Fibroblast of mammary gland (primary cell): ENCODE measurements at places on chromosomes 7 and 10.
A peak's percentile ranks its signal among the peaks of the same experiment; 100 is the strongest.

DNA sequence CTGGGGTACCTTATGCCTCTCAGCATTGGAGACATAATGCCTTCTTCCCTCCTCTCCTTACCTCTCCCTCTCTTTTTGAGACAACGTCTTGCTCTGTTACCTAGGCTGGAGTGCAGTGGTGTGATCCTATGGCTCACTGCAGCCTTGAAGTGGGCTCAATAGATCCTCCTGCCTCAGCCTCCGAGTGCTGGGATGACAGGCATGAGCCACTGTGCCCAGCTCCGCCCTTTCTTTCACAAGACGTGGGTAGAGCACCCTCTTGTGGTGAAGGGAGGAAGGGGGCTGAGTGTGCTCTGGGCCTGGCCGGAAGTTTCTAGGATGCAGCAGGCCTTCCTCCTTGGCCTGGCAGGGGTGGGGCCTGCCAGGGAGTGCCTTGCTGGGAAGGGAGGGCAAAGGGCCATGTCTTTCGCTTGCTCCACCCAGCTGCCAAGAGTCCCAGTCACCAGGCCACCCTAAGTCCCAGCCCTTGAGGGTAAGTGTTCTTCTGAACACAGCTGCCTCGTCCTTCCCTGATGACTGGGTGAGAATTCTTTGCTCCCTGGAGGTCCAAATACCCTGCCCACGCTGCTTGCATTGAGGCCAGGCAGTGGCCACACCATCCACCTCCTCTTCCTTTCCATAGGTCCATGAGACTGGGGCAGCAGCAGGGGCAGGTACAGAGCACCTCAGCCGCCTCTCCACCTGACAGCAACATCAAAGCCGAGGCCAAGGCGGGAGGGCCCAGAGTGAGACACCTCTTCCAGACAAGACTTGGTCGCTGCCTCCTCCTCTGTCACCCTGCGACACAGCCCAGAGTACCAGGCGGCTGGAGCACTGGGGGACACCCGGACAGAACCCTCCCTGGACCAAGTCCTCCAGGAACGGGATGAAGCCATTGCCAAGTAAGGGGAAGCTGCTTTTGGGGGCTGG, 3.7 kb downstream of the ABHD11 start:
- peak; percentile 84 for DNase-seq

GRCh38 chr10:113620511-113620910, 43.3 kb downstream of the NRAP start:
- DNase-seq, result no peak

DNA sequence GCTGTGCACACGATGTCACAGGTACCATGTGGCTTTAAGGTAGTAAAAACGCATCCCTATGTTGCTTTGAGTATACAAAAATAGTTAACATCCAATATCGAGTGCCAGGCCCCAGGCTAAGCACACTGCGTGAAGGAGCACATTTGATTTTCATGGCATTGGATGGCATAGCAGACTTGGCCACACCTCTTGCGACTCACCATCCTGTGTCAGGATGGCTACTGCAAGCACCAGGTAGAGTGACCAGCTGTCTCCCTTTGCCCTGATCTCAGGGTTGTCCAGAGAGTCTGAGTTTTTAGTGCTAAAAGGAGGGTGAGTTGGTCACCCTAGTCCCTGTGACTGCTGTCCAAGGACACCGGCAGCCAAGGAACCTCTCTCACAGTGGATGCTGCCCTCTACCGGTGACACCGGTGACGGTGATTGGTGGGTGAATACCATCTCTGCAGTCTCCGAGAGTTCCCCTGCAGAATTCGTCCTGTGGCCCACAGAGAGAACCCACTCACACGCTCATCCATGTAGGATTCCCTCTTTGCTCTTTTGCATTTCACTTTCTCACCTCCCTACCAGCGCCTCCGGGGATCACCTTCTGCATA, 76.1 kb downstream of the BICC1 start:
- DNase-seq, result no peak

DNA sequence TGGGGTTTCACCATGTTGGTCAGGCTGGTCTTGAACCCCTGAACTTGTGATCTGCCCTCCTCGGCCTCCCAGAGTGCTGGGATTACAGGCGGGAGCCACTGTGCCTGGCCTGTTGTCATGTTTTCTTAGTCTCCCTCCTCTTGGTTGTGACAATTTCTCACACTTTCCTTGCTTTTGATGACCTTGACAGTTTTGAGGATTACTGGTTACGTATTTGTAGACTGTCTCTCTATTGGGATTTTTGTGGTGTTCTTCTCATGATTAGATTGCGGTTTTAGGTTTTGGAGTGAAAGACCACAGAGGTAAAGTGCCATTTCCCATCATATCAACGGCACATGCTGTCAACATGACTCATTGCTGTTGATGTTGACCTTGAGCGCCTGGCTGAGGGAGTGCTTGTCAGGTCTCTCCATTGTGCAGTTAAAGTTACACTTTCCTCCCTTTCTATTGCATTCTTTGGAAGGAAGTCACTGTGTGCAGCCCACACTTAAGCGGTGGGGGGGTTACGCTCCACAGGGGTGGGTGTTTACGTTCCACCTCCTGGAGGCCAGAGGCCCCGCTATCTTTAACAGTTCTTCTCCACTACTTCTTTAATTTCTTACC, 10.8 kb downstream of the NEURL1 start:
- peak; percentile 91 for DNase-seq

DNA sequence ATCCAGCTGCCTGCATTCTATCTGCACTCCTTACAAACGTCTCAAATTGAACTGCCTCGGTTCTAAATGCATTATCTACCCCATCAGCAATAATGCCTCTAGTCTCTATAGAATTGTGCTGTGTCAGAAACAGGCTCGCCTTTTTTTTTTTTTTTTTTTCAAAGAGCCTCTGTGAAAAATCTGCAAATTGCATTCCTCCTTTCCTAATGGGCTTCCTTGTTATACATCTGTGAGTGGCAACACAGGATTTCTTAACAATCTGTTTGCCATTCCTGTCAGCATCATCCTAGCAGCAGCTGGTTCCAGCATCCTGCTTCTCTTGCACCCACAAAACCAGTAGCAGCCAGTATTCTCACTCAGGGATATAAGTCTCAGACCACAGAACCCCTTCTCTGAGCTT, 413.5 kb upstream of the SEMA3D start:
- no peak for DNase-seq

DNA sequence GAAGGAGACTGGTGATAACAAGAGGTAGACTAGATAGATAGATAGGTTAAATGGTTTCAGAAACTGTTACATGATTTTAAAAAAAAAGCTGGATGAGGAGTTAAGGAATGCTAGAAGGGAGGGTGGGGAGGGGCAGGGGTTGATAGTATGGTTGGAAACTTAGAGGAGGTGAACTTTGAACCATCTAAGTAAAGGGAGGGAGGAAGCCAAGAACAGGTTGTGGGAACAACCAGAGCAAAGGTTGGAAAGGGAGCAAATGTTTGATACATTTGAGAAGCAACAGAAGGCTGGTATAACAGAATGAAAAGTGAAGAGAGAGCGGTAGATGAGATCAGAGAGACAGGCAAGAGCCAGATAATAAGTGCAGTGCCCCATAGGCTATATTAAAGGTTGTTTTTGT, 224.8 kb downstream of the FOXP2 start:
- no peak for DNase-seq

DNA sequence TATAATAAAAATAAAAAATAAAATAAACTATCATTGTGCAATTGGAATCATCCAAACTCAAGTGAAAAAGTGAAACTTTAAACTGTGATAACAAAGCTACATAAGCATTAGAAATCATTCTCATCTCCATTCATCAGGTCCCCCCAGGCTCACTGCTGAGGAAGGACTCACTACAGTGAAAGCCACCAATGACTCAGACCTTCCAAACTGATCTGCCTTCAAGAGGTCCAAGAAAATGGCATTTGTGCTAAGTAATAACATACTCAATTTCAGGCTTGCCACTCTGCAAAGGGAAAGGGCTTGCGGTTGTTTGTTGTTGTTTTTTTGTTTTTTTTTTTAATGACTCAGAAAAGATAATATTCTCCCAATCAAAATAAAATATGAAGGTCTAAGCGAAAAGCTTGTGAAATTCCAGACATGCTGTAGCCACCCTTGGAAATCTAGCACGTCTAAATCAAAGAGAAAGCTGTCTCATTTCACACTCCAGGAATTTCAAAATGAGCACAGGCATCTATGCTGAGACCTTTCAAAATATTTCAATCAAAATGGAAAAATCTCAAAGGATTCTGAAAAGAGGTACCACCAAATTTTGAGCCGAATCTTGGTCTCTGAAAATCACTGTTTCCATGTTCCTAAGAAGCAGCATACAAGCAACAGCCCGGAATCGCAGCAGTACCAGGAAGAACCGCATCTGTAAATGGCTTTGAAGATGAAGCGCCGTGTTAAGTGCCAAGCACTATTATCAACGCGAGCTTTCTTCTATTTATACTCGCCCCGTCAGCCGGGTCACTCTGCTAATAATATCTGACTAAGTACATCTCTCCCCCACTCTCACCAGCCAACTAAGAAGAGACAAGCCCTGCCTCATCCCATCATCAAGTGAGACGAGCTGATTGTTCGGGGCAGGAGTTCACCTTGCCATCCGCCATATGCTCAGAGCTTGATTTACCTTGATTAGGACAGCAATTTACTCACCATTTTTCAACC, 13.5 kb downstream of the SFMBT2 start:
- peak; percentile 10 for DNase-seq

DNA sequence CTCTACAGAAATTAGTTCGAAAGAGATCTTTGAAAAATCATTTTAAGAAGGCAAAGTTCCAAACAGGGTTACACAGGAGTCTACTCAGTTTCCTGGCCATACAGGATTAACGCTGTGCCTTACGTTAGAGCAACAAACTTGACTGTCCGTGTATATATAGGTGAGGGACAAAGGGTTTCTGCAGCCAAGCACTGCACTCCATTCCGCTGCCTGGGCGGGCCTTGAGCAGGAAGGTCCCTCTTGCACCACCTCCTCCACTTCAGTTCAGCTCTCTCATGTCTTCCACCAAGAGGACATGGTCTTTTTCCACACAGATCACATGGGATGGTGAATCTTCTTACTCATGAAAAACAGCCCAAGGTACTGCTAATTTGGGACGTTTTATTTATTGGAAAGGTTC, 43.2 kb downstream of the MCMBP start:
- DNase-seq, result no peak

DNA sequence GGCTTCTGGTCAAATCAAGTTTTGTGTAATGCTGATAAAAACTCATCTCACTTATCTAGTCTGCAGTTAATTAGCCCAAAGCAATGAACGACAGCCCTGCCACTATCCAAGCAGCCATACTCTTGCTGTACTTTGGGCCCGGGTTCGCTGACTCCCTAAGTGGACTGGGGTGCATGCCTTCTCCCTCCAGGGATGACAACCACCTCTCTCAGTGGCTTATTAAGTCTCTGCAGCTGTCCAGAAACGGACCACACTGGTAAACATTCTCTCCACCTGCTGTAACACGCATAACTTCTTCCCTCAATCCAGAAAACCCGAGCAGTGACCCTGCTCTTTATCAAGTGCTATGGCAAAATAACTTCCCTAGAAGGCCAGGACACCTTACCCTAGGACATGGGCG, 3.9 kb downstream of the FBXW4 start:
- DNase-seq, result no peak

- DNase-seq, result no peak
These were observed 1.4 kb downstream of the SUPV3L1 start for GRCh38 chr10:69181433-69181832.
